Stimulated activated CD4-positive, alpha-beta T cell treated with anti-CD3 and anti-CD28 coated beads, Interleukin-1b, Interleukin-23, amount 100 ng/mL, for 24 hours (primary cell): ENCODE measurements at places on chromosomes 12 and 14.

- DNase-seq = no peak
Measured at GRCh38 chr14:95185767-95186392, 28.6 kb upstream of the DICER1 start.

DNA sequence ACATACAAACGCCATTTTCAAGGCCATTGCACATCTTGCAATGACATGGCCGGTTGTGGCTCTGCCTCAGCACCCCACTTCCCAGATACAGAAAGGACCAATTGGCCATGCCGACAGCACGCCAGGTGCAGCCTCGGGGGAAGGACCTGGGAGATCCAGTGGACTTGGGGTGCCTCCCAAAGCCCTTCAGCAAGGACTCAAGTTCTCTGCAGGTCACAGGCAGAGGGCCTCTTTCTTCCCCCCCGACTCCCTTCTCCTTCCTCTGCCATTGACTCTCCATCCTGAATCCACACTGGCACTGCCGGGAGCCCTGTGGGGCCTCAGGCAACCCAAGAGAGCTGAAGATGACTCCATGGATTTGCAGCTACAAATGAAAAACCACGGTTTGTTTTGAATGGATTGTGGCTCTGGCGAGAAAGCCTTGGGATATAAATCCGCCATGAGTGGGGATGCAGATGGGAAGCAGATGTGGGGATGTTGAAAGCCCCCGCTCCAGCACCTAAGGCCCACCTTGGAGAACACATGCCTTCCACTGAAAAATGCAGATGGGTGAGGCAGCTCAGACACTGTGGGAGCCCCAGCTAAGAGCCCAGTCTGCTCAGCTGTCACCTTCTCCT, 35.1 kb upstream of the LTBP2 start:
- no peak for DNase-seq

- DNase-seq = no peak
Measured at GRCh38 chr12:22409377-22410164, 75.1 kb upstream of the ST8SIA1 start.

DNA sequence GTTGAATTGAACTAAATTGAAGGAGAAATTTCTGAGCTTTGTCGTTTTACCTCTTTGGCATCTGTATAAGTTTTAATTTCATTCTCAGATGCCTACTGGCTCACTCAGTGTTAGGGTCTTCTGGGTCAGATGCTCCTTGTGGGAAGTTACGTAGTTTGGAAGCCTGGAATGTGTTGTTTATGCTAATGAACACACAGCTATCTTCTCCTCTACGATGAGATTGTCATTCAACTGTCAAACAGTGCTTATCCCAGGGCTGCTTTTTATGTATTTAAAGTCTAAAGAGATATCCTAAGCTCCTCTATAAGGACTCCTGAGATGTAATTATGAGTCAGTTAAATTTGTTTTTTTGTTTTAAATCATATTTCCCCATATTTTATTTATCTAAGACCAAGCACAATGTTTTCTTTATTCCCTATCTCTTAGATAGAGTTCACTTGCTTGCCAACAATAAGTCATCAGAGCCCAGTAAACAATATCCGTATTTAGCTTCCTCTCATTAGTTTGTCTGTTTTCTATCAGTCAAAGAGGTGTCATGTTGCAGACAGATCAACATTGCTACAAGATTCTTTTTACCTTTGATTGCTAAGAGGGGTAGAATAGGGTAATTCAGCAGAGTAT, 368.0 kb upstream of the PDE3A start:
- DNase-seq = no peak

- DNase-seq = no peak
Measured at GRCh38 chr14:100199240-100199860, 39.6 kb upstream of the YY1 start.

DNA sequence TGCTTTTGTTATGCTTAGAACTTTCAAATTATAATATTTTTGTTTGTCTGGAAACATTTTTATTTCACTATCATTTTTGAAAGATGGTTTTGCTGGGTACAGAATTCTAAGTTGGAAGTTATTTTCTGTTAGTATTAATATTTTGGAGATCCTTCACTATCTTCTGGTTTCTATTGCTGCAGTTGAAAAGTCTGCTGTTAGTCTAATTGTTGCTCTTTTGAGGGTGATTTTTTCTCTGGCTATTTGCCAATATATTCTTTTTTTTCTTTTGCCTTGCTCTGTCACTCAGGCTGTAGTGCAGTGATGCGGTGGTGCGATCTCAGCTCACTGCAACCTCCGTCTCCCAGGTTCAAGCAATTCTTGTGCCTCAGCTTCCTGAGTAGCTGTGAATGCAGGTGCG, 28.2 kb upstream of the ARID2 start:
- DNase-seq = no peak

GRCh38 chr12:42936991-42937390, 347.4 kb upstream of the PRICKLE1 start:
- no peak for DNase-seq

DNA sequence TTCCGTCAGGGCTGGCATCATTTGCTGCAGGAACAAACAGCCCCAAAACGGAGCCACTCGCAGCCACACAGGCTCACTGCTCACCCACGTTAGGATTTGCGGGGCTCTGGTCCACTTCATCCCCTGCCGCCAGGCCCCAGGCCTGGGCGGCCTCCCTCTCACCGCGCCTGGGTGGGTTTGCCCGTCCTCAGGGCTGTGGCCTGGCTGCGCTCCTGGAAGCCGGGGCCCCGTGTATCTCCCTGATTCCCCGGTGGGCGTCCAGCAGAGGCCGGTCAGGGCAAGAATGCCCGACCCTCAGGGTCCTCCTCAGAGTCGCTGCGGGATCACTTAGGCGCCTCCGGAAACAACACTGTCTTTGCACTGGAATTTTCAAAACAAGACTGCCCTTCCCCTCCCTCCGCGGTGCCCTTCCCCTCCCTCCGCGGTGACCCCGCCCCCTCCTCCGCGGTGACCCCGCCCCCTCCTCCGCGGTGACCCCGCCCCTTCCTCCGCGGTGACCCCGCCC, 15.7 kb upstream of the FBRSL1 start:
- no peak for DNase-seq

GRCh38 chr14:94381149-94382030, 7.0 kb downstream of the SERPINA1 start:
- DNase-seq = no peak

GRCh38 chr14:25685004-25685403, 635.1 kb upstream of the STXBP6 start:
- no peak for DNase-seq

DNA sequence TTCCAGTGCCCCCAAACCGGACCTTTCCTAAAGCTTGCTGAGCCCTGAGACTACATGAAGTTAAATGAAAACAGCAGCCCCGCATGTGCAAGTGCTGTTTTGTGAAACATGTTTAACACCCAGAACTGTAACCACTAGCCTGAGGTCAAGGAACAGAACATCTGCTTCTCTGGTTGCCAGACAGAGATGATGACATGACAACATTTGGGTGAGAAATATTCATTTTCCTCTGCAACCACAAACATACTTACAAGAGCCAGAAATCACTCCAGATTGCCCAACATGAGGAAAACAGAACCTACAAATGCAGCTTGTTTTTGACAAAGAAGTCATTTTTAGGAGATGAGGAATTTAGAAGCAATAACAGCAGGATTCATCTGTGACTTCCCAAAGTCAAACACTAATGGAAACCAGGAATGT, 110.4 kb downstream of the BCAT1 start:
- no peak for DNase-seq

DNA sequence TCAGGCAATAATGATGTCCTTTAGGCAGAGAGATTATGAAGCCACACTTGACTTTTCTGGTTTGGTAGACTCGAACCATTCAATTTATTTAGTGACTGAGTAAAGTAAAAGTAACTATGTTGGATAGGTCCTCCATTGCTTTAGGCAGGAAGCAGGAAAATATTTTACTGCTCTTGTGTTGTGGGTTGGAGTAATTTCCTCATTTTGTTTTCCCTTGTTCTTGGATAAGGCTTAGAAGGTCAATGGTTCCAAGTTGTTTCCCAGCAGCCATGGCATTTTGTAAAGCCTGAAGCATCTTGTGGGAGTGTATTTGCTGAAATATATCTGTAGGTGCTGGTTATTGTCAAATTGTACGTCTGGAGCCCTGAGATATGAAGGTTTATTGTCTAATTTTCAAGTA, 161.2 kb upstream of the SLC38A2 start:
- DNase-seq = no peak

GRCh38 chr12:88505696-88506095, 74.6 kb downstream of the KITLG start:
- no peak for DNase-seq

- DNase-seq = no peak
Measured at GRCh38 chr12:13033476-13033875, 10.7 kb upstream of the FAM234B start.

GRCh38 chr12:59803735-59804134, 207.9 kb downstream of the SLC16A7 start:
- no peak for DNase-seq

DNA sequence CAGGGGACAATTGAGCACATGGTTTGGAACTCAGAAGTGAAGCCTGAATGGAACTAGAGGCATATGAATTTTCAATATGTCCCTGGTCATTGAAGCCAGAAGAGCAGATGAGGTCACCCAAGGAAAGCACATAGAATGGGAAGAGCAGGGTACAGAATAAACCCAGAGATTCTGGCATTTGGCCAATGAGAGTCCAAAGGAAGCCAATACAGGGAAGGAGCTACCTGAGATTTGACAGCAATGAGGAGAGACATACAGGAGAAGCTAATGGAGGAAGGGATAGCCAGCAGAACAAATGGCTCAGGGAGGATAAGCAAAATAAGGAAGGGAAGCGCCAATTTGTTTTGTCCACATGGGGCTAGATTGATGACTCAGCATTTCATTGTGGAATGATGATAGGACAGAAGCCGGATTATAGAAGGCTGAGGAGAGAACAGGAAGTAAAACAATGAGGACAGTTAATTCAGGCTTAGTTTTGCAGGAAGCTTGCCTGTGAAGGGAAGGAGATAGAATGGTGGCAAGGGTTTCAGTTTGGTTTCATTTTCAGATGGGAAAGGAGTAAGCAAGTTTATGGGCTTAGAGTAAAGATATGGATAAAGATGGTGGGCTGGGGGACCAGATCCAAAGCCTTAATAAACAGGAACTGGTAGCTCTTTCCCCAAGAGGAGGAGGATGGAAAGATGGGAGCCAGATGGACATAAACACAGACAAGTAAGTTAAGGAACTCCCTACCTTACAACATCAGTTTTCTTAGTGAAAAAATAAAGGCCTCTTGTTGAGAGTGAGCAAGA, 3.2 kb upstream of the SPTSSA start:
- DNase-seq = no peak

DNA sequence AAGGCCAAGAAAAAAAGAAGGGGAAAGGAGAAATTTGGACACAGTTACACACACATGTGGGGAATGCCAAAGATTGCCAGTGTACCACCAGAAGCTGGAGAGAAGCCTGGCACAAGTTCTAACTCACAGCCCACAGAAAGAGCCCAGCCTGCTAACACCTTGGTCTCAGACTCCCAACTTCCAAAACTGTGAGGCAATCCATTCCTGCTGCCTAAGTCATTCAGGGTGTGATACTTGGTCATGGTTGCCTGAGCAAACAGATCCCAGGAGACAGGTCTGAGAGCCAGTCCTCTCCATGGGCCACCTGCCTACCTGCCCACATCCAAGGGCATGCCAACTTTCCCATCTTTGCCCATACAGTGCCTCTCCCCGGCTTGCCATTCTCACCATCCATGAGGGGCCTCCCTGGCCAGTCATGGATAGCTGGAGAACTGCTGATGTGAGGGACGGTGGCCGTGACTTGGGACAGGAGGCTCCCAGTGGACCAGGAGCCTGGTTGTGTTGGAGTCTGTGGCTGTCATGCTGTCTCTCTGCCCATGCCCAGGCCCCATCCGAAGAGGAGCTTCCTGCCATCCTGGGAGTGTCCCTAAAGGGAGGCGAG, 198.0 kb upstream of the RTL1 start:
- no peak for DNase-seq

DNA sequence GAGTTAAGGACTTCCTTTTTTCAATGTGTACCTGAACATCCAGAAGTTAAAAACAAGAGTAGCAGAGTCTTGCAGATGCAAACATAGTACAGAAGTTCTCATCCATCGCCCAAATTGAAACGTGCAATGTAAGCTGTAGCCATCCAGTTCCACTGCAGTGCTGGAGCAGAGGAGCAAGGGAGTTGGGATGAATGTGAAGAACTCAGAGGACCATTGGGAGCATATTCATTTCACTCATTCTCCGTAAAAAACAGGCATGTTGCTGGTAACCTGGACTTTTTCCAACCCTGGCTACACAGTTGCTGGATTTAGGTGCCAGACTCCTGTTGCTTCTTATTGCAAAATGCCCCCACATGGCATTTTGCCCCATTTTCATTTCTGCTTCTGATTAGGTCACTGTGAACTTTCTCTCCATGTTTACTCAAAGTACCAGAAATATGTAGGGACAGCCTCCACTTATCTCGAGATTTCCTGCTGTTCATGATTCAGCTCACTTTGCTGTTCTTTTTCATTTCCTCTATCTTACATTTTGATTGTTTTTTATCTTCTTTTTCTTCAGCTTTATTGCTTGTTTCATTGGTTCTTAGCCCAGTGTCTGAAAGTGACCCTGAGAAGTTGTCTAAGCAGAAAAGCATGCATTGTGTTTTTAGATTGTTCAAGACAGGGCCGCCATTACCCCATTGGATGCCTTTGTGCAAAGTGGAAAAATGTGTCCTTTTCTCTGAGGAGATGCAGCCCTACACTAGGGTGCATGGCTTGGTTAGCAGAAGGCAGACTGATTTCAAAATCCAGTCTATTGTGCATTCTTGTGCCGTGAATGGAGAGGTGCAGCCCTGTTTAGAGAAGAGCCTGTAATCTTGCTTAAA, 109.0 kb upstream of the AMIGO2 start:
- DNase-seq = no peak

DNA sequence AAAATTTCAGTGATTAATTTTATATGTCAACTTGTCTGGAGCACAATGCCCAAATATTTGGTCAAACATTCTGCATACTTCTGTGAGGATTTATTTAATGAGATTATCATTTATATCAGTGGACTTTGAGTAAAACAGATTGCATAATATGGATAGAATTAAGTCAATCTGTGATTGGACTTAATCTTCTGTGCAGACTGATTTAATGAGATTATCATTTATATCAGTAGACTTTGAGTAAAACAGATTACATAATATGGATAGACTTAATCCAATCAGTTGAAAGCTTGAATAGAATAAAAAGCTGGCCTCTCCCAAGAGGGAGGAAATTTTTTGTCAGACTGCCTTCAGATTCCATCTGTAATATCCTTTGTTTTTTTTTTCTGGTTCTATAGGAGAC, 1413.2 kb downstream of the LRFN5 start:
- no peak for DNase-seq

GRCh38 chr12:116689521-116689920, 48.3 kb downstream of the SPRING1 start:
- DNase-seq = no peak

DNA sequence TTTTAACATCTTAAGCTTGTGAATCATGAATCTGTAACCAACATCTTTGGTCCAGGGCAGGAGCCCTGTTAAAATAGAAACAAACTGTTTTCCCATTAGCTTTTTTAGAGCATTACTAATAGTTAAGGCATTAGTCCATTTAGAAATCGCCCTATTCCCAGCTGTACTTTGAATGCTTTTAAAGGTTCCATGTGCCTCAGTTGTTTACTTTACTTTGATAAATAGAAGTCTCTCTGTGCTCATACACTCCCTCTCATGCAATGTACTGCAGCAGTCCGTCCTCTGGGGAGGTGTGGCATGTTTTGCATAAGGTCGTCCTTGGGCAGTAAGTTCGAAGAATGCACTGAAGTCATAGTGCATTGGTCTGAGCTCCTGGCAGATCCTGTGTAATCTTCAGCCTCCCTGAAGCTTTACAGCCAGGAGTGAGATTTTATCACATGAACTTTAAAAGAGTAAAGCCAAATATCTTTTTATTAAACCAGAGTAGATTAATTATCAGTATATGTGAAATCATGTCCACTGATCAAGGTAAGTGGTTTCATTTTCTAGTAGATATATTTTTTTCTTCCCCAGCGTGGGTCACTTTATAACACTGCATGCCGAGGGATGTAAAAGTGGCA, 134.7 kb downstream of the FGD4 start:
- no peak for DNase-seq
